Substantia nigra (tissue), 51 donors: ENCODE measurements at places on chromosomes 2 and 18.

- DNase-seq: no peak
These were observed 188.0 kb upstream of the NT5C1B start for GRCh38 chr2:18777250-18777812.

- DNase-seq: no peak
These were observed 316.8 kb downstream of the RIT2 start for GRCh38 chr18:42798606-42799170.

- DNase-seq: no peak
These were observed 609.5 kb downstream of the EPHA4 start for GRCh38 chr2:220962556-220962955.

DNA sequence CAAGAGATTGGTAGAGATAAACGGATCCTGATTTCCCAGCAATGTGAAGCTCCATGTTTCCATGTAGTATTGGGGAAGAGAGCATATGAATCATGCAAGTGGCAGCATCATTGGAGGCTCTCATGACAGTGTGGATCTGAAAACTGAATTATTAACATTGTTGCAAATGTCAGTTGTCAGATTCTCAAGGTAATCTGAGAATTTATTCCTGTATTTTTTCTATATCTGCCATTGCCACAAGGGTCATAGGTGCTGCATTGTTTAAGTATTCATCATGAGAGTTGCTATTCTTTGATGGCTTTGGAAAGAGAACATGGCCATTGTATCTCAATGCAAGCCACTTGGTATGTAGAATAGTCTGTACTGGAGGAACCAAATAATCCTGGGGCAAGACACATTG, 1217.0 kb upstream of the ZEB2 start:
- DNase-seq: no peak

GRCh38 chr2:240095556-240096523, 40.3 kb downstream of the COPS9 start:
- no peak for DNase-seq

GRCh38 chr2:75424936-75425619, 135.7 kb downstream of the EVA1A start:
- DNase-seq: no peak

- no peak for DNase-seq
These were observed at the start of gene PDE1A for GRCh38 chr2:182426918-182427240. TSS of gene PDE1A (minus strand) at chr2:182427036.

GRCh38 chr2:144083211-144083610, 436.7 kb downstream of the ZEB2 start:
- no peak for DNase-seq

- no peak for DNase-seq
These were observed 276.8 kb downstream of the SETBP1 start for GRCh38 chr18:44957461-44957860.

GRCh38 chr2:99698896-99699295, 209.1 kb upstream of the REV1 start:
- no peak for DNase-seq

GRCh38 chr18:65788373-65788772, 37.6 kb downstream of the CDH7 start:
- DNase-seq: no peak

DNA sequence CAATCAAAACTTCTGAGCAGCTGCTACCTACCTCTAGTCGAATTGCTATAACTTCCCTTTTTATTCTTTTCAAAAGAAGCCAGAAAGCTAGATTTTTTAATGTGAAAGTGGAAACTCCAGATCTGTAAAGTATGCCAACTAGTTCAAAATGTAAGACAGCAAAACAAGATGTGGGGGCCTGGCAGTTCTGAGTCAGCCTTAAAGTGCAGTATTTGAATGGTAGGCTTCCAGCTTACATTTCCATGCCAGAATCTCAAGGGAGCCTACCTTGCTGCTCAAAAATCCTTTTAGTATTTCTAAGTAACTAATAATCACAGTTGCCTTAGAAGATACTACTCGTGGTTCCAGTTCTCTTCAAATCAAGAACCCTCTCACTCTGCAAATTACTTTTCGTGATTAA, 1288.7 kb downstream of the LRP1B start:
- no peak for DNase-seq

GRCh38 chr2:122329278-122329677, 573.8 kb downstream of the TSN start:
- DNase-seq: no peak

- DNase-seq: no peak
These were observed 216.6 kb downstream of the RTP5 start for GRCh38 chr2:242085941-242086621.

DNA sequence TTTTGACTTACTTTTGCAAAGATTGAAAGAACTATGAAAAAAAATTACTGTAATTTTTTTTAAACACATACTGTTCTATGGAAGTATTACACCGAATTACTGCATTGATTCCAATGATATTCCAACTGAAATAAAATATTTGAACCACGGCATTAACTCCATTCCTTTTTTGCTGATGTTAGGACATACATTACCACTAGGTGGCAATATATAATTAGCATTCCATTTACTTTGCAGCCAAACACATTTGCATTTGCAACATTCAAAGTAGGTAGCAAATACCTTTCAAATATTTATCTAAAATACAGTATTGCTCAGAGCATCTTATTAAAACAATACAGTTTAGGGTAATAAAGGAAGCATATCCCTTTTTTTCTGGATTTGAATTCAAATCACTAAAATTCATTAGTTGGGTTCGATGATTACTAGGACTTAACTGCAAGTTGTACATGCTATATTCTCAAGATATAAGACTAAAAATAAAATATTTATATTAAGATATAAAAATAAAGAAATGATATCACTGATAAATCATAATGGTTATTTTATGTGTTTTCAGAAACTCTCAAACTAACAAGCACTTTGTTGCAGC, 31.3 kb downstream of the LANCL1 start:
- no peak for DNase-seq

DNA sequence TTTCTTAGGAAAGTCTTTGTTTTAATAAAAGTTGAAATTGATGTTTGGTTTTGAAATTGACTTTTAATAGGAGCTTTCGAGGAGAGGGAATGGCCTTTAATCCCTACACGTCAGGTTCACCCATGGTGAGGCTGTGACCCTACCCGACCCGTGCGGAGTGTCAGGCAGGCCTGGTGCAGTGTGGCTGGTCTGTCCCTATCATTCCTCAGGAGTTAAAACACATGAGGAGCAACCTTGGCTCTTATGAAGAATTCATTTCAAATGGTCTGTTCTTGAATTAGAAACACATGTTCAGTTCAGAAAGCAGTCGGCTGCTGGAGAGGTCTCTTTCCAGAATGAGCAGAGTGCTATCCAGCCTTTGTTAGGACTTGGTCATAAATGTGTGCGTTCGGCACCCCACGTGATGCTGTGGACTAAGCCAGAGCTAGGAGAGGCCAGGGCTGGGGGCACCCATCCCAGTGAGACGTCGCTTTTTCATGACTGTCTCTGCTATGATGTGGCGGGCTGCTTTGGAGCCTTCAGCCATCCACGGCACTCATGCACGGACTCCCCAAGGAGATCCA, 54.7 kb downstream of the EMILIN2 start:
- no peak for DNase-seq

DNA sequence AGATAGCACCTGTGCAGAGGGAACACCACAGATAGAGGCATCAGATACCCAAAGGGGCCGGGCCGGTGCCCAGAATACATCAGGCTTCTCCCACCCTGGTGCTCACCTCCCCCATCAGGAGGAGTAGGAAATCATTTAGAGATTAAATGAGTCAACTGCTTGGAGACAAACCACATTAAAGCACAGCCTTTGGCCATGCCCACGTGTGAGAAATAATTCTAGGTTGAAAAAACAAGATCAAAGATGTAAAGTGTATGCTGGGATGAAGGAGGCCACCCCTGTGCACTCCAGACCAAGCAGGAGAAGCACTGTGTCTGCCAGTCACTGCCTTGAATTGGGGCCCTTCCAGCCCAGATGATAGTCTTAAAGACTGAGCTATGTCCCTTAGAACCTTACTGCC, 152.8 kb upstream of the ACAA2 start:
- no peak for DNase-seq

DNA sequence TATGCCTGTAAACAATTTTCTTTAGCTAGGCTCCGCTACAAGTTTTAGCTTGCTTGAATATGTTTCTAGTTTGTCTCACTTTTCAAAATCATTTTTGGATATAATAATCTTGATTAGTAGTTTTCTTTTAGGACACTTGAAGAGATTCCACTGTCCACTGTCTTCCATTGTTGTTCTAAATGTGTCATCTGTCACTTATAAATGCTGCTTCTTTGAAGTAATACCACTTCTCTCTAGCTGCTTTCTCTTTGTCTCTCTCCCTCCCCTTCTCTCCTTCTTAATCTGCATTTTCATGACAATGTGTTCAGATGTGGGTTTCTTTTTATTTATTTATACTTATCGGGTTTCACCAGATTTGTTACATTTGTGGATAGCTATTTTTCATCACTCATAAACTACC, 73.7 kb upstream of the DPP10 start:
- no peak for DNase-seq

DNA sequence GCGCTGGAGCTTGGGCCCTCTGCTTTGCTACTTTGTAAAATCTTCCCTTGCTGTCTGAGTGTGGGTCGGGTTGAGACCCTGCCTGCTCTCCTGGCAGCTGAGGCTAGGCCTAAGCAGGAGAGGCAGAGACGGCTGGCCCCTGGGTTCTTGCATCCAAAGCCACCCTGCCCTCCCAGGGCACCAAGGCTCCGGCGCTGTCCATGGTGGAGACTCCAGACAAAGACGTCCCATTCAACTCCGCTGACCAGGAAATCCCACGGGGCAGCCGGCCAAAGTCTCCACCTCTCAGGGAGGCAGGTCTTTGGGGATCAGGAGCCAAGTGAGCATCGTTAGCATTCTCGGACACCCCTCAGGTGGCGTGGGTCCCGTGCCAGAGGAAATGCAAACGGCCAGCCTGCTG, 2.6 kb upstream of the PRLH start:
- DNase-seq: no peak

DNA sequence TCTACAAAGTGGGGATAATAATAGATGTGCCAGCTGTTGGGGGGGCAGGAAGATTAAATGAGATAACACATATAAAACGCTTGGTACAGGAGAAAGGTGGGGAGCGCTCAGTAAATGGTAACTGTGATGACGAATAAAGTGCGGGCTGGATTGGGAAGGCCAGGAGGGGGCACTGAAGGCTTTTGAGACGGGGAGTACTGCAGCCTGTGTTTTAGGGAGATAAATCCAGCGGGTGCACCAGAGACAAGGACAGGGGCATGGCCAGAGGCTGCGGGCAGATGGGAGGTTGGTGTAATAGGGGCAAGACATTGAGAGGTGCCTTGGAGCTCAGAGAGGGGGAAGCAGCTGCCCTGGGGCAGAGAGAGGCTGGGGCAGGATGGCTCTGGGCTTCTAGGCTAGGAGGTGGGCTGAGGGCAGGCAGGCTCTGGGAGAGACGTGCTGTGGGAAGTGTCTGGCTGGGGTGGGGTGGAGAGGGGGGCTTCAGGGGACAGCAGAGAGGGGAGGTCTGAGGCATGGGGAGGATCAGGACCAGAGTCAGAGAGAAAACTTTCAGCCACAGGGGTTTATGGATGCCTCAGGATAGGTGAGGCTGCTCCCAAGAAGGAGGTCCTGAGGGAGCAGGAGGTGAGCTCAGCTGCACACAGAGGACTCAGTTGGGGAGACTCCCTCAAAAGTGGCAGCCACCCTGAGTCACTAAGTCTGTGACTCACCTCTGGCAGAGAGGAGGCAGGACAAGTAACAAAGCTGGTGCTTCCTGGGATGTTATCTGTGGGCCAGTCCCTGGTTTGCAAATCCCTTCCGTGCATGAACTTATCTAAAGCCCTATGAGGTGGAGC, 18.8 kb downstream of the TEX44 start:
- DNase-seq: no peak

- no peak for DNase-seq
These were observed 38.1 kb upstream of the LHCGR start for GRCh38 chr2:48793671-48794070.

- DNase-seq: no peak
These were observed 31.4 kb downstream of the SOWAHC start for GRCh38 chr2:109645412-109646184.

DNA sequence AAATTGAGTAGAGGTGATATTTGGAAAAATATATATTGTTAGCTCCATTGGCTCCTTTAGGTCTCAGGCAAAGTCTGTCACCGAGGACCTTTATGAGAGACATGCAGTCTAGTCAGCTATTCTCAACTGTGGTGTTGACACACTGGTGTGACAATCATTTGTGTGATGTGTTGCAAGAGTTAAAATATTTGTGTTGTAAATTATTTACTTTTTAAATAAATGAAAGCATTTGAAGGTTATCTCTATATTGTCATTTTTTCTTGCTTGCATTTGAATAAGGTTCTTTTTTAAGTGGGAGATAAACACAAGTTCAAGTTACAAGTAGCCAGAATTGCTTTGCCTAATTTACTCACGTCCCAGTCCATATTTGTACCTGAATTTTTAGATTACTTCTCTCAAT, 4.3 kb downstream of the REL start:
- DNase-seq: no peak

GRCh38 chr2:70779911-70780545, 10.4 kb downstream of the FIGLA start:
- DNase-seq: no peak

DNA sequence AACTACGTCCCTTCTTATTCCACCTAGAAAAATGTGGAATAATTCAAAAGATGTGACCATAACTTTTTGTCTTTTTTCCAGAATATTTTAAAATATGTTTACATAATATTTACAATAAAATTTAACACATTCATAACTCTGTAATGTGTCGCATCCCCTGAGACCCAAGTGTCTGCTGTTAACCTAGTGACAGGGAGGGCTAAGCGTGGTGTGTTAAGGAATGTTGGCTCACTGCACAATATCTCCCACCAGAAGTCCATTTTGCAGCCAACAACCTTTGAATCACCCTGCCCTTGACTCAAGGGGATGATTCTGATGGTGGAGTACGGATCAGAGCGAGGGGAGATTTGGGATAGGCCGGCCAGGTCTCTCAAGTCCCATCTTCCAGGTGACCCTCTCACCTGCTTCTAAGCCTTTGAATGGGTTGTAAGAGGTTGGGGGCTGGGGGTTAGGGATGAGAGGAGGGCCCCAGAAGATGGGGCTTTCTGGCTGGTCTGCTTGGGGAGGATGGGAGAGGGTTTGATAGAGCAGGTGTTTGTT, 43.3 kb downstream of the SERTAD2 start:
- no peak for DNase-seq

GRCh38 chr2:62363166-62363565, 142.8 kb downstream of the TMEM17 start:
- DNase-seq: no peak

- no peak for DNase-seq
These were observed 165.2 kb upstream of the ALKAL2 start for GRCh38 chr2:453132-453531.

GRCh38 chr2:25790074-25790790, 88.1 kb downstream of the ASXL2 start:
- DNase-seq: no peak

GRCh38 chr2:239225871-239226561, 174.8 kb downstream of the HDAC4 start:
- no peak for DNase-seq
